ENCODE measurements at places on chromosomes 3 and 15. TPM values are rescaled to one million over a fixed set of nuclear protein-coding genes. Genes with fewer than 3 reads are reported as not detected.

The PLAAT1 gene
- 25.2 TPM for total RNA-seq

The LSAMP gene
- under 0.01 TPM for total RNA-seq

The SLC12A1 gene
- not detected for total RNA-seq

The ADPRH gene
- total RNA-seq = 0.06 TPM

The FBXO40 gene
- 0.02 TPM for total RNA-seq

The C3orf20 gene
- not detected for total RNA-seq

The PLCL2 gene
- total RNA-seq = 1.4 TPM

The RGMA gene
- 52.7 TPM for total RNA-seq

The USP50 gene
- not detected for total RNA-seq

The OXNAD1 gene
- total RNA-seq = 14.7 TPM

The MESP2 gene
- not detected for total RNA-seq

DNA sequence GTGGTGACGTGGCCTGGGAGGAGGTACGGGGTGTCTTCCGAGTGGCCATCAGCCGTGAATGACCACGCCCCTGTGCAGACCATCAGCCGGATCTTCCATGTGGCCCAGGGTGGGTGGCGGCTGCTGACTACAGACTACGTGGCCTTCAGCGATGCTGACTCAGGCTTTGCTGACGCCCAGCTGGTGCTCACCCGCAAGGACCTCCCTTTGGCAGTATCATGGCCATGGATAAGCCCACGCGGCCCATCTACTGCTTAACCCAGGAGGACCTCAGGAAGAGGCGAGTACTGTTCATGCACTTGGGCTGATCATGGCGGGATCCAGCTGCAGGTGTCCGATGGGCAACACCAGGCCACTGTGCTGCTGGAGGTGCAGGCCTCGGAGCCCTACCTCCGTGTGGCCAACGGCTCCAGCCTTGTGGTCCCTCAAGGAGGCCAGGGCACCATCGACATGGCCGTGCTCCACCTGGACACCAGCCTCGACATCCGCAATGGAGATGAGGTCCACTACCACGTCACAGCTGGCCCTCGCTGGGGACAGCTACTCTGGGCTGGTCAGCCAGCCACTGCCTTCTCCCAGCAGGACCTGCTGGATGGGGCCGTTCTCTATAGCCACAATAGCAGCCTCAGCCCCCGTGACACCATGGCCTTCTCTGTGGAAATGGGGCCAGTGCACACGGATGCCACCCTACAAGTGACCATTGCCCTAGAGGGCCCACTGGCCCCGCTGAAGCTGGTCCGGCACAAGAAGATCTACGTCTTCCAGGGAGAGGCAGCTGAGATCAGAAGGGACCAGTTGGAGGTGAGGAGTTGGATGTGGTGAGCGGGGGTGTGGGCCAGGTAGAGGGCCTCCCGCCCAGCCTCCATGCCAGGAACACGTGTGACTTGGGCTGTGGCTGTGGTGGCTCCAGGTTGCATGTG is 178.4 kb downstream of the TBC1D2B start:
- no peak for DNase-seq

DNA sequence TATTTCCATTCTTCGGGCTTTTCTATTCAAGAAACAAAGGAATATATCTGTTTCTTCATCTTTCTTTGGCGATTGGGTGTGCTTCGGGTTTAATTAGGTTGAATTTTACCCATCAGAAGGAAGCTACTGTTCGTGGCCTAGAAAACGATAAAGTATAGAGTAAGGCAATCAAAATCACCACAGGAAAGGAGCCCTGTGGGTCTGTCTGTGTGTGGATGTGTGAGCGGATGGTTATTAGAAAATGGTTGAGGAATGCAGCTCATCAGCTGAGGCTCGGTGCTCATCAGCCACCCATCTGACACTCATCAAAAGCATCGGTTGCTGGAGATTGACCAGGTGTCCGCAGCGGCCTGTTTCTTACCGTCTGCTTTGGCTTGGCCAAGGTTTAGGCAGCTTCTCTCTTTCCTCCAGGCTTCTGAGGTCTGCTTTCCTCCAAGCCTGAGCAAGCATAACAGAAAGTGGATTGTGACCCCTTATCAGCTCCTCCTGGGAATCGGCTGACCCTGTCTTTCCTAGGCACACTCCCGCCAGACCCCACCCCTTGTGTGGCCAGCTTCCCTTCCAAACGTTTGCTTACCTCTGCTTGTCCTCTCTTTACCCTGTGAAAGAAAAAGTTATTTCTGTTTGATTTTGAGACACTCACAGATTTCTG is 17.6 kb upstream of the ISLR start:
- no peak for DNase-seq

DNA sequence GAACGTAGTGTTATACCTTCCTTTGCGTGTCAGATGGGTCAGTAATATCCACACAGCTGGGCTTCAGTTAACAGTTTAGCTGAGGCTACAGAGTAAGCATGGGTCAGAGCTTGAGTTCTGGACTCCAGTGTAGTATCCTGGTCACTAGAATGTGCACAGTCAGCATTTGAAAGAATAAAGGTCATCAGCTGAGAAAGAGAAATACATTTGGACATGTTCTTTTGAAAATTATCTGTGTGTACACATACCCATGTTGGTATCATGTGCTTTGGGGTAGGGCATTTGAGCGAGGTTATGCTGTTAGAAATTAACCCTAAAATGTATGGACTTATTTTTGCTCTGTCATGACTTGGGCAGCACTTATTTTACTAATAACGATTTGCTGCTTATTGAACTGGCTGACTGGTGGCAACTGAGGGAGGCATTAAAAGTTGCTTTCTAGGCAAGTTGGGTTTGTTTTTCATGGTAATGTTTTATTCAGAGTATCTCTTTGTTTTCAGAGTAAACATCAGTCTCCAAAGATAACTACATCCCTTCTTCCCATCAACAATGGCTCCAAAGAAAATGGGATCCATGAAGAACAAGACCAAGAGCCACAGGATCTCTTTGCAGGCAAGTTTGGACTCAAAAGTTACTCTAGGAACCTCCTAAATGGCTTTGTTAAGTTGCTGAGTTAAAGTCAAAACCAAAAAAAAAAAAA is 16.4 kb downstream of the SNX1 start:
- no peak for DNase-seq

DNA sequence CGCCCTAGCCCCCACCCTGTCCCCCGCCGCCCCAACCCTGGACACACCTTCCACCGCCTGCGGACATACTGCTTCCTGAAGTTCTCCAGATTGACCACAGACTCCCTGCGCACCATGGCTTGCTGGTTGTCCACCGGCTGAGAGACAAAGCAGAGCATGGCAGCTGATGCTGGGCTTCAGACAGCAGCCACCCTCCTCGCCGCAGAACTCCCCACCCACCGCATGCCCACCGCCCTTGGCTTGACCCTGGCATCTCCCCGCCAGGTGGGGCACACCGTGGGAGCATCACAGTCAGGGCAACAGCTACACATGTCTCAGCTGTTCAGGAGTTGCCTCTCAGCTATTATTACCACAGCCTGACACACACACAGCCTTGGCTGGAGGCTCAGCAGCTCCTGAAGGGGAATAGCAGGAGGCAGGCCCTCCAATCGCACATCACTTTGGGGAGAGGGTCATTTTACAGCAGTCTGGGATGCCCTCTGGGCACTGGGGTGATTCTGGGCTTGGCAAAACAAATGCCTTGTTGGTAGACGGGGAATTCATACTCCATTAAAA is 78.4 kb upstream of the HERC1 start:
- no peak for DNase-seq

DNA sequence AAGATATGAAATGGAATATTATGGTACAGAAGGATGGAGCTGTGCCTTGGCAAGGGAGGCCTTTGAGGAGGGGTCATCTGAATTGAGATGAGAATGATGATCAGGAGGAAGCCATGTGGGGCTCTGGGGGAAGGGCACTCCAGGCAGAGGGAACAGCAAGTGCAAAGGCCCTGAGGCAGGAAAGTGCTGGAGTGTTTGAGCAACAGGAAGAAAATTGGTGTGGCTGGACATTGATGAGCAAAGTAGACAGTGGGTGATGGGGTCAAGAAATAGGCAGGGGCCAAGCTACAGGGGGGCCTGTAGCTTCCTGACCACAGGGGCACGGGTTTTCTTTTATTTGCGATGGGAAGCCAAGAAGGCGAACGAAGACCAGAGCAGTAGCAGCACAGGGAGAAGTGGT is 3.3 kb upstream of the GP9 start:
- no peak for DNase-seq

- DNase-seq = peak; percentile 62
Measured at GRCh38 chr3:31981206-31982181, at the start of the genes OSBPL10 and ZNF860. Gene OSBPL10 (minus strand): TSS chr3:31981262. CDS start chr3:31981179, 83 bp downstream. Gene ZNF860 (plus strand): TSS chr3:31981750. CDS start chr3:31989080, 7,330 bp downstream.

- no peak for DNase-seq
Measured at GRCh38 chr15:80662757-80663553, 32.2 kb upstream of the ABHD17C start.

GRCh38 chr3:144384241-144384979 is 412.8 kb downstream of the DIPK2A start:
- no peak for DNase-seq

- no peak for DNase-seq
Measured at GRCh38 chr15:98899272-98900021, 108.1 kb downstream of the PGPEP1L start.

DNA sequence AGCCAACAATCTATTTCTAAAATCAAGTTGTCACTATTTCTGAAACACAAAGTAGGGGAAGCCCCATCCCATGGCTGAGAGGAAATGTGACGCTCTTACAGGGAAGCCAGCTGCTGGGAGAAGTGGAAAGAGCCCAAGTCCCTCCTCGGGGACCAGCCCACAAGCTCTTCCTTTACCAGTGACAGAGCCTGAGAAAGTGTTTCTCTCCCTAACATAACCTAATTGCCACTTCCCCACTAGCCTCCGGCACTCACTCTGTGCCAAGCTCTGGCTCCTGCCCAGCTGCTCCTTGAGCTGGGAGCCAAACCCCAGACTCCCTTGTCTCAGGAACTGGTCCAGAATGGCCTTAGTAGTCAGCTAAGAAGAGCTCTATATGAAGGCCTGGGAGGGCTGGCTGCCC is 42.9 kb downstream of the TNFAIP8L3 start:
- DNase-seq = no peak

DNA sequence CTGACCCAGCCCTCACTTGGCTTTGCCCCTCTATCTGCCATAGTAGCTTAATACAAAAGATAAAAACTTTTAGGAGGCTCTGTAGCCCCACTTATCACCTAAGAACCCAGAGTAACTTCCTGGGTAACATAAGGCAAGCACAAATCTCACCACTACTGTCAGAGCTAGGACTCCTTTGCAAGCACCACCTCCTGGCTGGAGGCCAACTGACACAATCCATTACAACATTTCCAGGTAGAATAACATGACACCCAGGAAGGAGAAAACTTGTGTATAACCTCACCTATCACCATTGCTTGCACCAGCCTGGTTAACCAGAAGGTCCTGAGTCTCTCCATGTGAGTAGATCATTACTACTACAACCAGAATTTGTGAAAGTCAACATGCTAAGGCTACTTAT is 230.0 kb downstream of the TUSC7 start:
- DNase-seq = no peak

DNA sequence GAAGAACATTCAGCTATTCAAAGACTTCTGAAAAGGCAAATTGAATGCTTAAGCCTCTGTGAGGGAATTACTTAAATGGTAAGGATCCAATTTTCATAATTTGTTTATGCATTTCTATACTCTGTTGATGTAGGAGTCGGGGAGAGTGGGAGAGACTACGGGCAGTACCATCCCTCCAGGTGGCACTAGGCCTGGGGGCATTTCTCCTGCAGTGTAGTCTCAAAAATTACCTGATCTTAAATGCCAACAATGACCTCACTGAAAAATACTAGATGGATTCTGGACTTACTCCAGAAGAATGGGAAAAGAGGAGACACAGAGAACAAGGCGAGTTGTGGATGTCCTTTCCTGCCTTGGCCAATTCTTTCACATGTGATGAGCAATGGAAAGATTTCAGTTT is 77.8 kb upstream of the PLXND1 start:
- DNase-seq = no peak

GRCh38 chr15:69288531-69289341 is 10.0 kb upstream of the PAQR5 start:
- DNase-seq = no peak

- DNase-seq = peak; percentile 32
Measured at GRCh38 chr15:85743392-85744055, 51.2 kb downstream of the KLHL25 start.

- DNase-seq = no peak
Measured at GRCh38 chr3:49729966-49730609, 6.3 kb upstream of the GMPPB start.

GRCh38 chr3:139394116-139394515 is 4.7 kb upstream of the COPB2 start:
- no peak for DNase-seq

GRCh38 chr3:100912976-100913545 is 80.2 kb downstream of the ABI3BP start:
- DNase-seq = no peak

- no peak for DNase-seq
Measured at GRCh38 chr3:66476852-66477381, 23.9 kb downstream of the LRIG1 start.

DNA sequence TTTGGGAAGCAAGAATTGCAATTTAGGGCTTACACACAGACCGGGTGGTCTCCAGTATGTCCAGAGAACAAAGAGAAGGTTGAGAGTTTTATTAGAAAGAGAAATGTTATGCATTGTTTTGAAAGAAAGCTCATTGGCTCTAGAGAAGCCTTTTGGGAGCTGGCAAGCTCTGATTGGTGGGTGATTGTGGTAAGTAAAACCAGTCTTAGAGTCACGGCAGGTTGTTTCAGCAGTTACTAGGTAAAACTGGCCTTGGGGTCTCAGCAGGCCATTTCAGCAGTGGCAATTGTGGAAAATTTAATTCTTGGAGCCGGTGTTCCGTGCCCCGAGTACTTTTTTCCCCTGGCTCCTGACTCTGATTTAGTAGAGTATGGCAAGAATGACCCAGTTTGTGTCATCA is 78.1 kb downstream of the MRPL46 start:
- no peak for DNase-seq

GRCh38 chr3:52280050-52280461 is 1.6 kb upstream of the WDR82 start:
- DNase-seq = peak; percentile 88

DNA sequence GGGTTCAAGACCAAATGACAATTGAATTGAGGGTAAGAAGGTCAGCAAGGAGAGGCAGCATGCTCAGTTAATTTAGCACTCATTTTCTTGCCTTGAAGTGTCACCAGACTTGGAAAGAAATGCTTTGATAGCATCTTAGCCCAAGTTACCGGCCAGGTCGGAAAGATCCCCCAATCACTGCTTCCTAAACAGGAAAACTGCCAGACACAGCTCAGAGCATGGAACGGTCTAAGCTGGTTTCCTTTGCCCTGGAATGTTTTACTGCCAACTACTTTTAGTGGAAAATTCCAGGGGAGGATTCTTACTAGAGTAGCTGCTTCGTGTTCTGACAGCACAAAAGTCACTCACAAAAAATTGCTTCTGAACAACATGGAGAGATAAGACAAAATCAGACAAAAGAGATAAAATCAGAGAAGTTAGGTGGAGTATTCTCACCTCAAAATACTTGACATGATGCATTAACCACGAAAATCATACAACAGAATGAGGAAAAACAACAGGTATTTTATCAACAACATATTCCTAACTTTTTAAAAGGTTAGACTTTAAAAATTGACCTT is 65.5 kb downstream of the CCR4 start:
- no peak for DNase-seq

DNA sequence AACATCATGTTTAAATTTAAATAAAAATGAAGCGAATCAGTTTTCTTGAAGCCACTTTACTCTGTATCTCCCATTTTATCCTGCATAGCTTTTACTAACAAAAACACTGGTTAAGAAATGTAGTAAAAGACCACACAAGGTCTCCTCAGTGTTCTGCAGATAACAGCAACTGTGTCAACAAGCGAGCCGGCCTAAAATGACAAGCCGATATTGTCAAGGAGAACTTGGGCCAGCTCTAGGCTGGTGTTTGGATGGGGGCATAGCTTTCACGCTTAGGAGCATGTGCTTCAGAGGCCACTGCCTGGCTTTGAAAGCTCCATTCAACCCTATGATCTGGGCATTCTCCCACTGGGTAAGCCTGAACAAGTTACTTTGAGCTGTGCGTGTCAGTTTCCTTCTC is 38.1 kb downstream of the MFSD1 start:
- peak; percentile 45 for DNase-seq
